CD4-positive, CD25-positive, alpha-beta regulatory T cell (primary cell): ENCODE measurements at places on chromosomes 12 and 14. TPM values are rescaled to one million over a fixed set of nuclear protein-coding genes. Genes with fewer than 3 reads are reported as not detected.

DNA sequence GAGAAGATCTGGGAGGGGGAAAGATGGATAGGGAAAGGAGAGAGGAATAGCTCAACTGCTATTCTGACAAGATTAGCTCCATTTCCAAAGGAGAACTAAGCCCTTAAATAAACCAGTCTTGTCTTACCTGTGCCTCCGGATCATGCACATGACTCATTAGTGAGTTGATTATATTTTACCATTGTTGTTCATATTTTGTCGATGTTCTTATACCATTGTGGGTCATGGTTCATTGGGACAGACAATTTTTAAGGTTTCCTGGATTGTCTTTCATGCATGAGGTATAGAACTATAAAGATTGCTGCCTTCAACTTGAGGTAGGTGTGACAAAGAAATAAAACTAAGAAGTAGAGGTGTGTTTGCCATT lies 243.0 kb upstream of the ATP2B1 start:
- no peak overlapping the region for H3K27ac ChIP-seq
- no peak overlapping the region for H3K4me3 ChIP-seq
- no peaks in the 10 kb centered on the region for H3K36me3 ChIP-seq
- H3K27me3 ChIP-seq = no peaks in the 10 kb centered on the region
- H3K4me1 ChIP-seq = peaks cover 34% of the 10 kb centered on the region

DNA sequence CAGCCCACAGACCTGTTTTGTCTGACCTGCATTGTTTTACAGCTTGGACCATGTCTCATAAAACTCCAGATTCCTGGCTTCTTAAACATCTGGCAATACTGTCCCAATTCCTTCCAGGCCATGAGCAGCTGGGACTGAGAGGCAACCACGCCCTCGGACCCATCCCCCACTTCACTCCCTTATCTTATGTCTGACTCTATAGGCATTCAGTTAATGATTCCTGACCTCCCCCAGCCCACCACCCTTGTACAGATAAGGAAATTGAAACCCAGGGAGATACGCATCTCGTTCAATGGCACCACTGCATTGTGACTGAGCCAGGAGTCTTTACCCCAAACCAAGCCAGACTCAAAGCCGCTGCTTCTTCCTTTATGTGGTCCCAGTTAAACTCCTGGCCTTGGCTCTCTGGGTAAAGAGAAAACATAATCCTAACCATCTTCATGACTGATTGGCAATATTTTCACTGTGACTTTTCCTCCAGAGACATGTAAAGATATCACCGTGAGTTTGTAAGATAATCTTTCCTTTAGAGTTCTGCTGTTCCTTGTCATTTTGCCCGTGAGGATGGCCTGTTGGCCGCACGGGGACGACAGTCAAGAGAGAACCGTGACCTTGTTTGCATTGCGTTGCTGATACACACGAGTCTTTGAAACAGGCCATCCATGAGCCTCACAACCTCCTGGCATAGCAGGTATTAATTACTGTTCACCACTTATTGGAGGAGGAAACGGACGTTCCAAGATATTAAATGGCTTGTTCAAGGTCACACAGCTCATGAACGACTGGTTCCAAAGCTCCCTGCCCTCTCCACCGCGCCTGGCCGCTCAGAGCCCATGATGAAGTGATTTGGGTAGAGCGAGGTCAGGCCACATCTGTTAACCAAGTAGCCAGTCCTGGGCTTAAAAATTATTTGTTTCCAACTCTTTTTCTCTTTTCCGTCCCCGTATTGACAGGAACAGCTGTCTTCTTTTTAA lies 39.4 kb downstream of the MAP1LC3B2 start:
- H3K27ac ChIP-seq = no peak overlapping the region
- H3K4me1 ChIP-seq = peaks cover 9% of the 10 kb centered on the region
- DNase-seq = no peak
- no peak overlapping the region for H3K4me3 ChIP-seq
- no peaks in the 10 kb centered on the region for H3K36me3 ChIP-seq

Gene GRIN2B
- total RNA-seq = not detected

Gene PRPH
- not detected for total RNA-seq

- no peaks in the 10 kb centered on the region for H3K27me3 ChIP-seq
- H3K27ac ChIP-seq = no peak overlapping the region
- no peak for DNase-seq
- H3K36me3 ChIP-seq = peaks cover 20% of the 10 kb centered on the region
- peaks cover 16% of the 10 kb centered on the region for H3K4me1 ChIP-seq
These were observed 3.4 kb downstream of the XPOT start for GRCh38 chr12:64407342-64408223.

DNA sequence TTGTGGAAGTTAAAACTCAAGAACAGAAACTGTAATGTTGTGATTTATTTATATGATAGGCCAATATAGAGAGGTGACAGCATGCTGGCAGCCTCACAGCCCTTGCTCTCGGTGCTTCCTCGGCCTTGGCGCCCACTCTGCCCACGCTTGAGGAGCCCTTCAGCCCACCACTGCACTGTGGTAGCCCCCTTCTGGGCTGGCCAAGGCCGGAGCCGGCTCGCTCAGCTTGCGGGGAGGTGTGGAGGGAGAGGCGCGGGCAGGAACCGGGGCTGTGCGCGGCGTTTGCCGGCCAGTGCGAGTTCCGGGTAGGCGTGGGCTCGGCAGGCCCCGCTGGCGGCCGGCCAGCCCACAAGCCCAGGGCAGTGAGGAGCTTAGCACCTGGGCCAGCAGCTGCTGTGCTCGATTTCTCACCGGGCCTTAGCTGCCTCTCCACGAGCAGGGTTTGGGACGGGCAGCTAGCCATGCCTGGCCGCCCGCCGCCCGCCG lies 65.8 kb upstream of the SLC8A3 start:
- H3K4me3 ChIP-seq = no peak overlapping the region
- H3K27me3 ChIP-seq = peaks cover 28% of the 10 kb centered on the region
- peaks cover 3% of the 10 kb centered on the region for H3K4me1 ChIP-seq
- no peak for DNase-seq

Gene ADAM20
- total RNA-seq = 0.72 TPM

- H3K36me3 ChIP-seq = no peaks in the 10 kb centered on the region
- H3K4me1 ChIP-seq = no peaks in the 10 kb centered on the region
- no peak overlapping the region for H3K4me3 ChIP-seq
- H3K27ac ChIP-seq = no peak overlapping the region
- no peaks in the 10 kb centered on the region for H3K27me3 ChIP-seq
- no peak for DNase-seq
These were observed 220.5 kb upstream of the ATXN7L3B start for GRCh38 chr12:74317078-74317601.

Gene IL31
- not detected for total RNA-seq

DNA sequence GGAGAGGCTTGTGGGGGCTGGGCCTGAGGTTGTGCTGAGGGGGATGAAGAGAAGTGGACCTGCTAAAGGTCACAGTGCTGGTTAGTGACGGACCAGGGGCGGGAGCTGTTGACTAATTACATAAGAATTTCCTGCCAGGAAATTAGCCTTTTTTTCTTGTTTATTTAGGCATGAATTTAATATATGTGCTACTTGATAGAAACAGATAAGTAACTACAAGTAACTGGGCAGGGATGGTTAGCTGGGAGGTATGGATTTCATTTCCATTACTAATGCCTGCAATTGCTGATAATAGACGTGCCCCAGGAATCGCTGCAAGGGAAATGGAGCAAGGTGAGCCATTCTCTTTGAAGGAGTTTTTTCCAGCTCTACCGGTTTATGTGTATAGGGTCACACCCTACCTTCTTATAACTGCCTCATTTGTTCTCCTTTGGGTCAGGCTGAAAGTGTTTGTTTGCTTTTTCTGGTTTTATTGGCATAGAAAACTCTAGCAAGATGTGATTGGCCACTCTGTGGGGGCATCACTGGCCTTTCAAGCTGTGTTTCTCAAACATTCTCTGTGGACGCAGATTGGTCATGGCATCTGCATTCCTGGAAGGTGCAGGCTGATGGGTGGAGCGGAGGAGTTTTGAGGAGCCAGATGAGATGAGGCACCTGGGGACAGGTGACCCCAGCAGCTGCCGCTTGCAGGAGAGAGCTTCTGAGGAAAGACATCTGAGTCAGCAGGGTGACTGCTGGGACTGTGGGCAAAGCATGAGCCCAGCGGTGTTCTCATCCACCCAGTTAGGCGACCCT lies 19.0 kb upstream of the GPRC5A start:
- H3K4me3 ChIP-seq = no peak overlapping the region
- DNase-seq = no peak
- H3K4me1 ChIP-seq = no peaks in the 10 kb centered on the region

Gene CRACR2A
- total RNA-seq = 42.9 TPM

- H3K4me3 ChIP-seq = no peak overlapping the region
- H3K27ac ChIP-seq = no peak overlapping the region
- H3K36me3 ChIP-seq = no peaks in the 10 kb centered on the region
- no peaks in the 10 kb centered on the region for H3K27me3 ChIP-seq
- peaks cover 21% of the 10 kb centered on the region for H3K4me1 ChIP-seq
These were observed 125.0 kb upstream of the FUT8 start for GRCh38 chr14:65287264-65288131.

DNA sequence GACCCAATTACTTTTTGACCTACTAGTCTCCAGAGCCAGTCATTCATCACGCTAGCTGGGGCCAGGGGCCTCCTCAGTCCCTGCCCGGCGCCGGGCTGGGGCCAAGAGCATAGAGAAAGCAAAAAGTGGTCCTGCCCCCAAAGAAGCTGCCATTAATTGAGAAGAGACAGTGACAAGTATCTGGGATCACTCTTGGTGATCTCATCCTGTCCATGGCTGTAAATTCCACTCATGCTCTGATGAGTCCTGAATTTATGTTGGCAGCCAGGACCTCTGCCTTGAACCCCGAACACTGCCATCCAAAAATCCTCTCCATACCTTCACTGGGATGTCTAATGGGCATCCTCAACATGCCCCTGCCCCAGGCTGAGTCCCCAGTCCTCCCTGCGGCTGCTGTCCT lies 34.4 kb upstream of the DLK1 start:
- H3K27ac ChIP-seq = no peak overlapping the region
- no peak for DNase-seq
- no peaks in the 10 kb centered on the region for H3K27me3 ChIP-seq
- H3K36me3 ChIP-seq = no peaks in the 10 kb centered on the region

Gene EML5
- 0.69 TPM for total RNA-seq

GRCh38 chr12:56591961-56592360 lies 38.2 kb downstream of the BAZ2A start:
- H3K27me3 ChIP-seq = no peaks in the 10 kb centered on the region
- no peak overlapping the region for H3K4me3 ChIP-seq
- DNase-seq = no peak
